CD8-positive, alpha-beta memory T cell (primary cell): ENCODE measurements at places on chromosomes 4 and X. TPM values are rescaled to one million over a fixed set of nuclear protein-coding genes. Genes with fewer than 3 reads are reported as not detected.
A peak's percentile ranks its signal among the peaks of the same experiment; 100 is the strongest.

GRCh38 chr4:124152132-124152531 is 560.4 kb downstream of the ANKRD50 start:
- H3K27me3 ChIP-seq, result no peaks in the 10 kb centered on the region
- no peaks in the 10 kb centered on the region for H3K36me3 ChIP-seq
- DNase-seq, result no peak
- no peaks in the 10 kb centered on the region for H3K4me1 ChIP-seq

GLRA2 gene
- not detected for total RNA-seq

- H3K4me1 ChIP-seq, result peaks cover 69% of the 10 kb centered on the region
- H3K27ac ChIP-seq, result peak overlapping the region; percentile 47
- no peaks in the 10 kb centered on the region for H3K27me3 ChIP-seq
- H3K36me3 ChIP-seq, result no peaks in the 10 kb centered on the region
These were observed 21.9 kb downstream of the SH3BP2 start for GRCh38 chr4:2814627-2815270.

- no peak overlapping the region for H3K27ac ChIP-seq
- no peaks in the 10 kb centered on the region for H3K4me1 ChIP-seq
- DNase-seq, result no peak
These were observed 3.2 kb upstream of the PPBP start for GRCh38 chr4:73990988-73991741.

DNA sequence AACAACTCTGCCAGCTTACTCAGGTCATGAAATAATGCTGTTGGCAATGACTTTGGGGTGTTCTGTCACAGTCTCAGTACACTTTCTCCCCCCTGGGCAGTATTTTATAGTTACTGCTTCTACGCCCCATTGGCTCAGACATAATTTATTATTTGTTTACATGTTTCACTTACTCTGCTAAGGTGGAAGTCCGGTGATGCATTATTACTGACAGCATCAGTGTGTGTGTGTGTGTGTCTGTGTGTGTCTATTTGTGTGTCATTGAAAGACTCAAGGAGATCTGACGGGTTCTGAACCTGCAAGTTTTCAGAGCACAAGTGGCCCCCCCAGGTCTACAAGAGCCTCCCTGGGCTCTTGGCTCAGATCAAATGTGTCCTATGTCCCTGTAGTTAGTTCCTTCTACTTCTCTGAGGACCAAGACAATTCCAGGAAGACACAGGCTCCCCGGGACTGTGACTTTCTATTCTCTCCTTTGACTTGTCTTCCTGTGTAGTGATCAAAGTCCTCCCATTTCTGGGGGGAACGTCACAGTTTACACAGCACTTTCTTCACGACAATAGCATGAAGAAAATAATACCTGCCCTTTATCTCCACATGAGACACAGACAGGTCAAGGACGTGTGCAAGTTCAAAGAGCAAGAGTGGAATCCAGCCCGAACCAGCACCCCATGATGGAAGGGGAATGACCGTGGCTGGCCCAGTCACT is 283.7 kb upstream of the GATB start:
- no peaks in the 10 kb centered on the region for H3K4me1 ChIP-seq
- H3K27me3 ChIP-seq, result no peaks in the 10 kb centered on the region
- DNase-seq, result no peak
- H3K4me3 ChIP-seq, result no peak overlapping the region

- no peak overlapping the region for H3K4me3 ChIP-seq
- no peaks in the 10 kb centered on the region for H3K36me3 ChIP-seq
- no peak for DNase-seq
- no peak overlapping the region for H3K27ac ChIP-seq
These were observed 104.9 kb upstream of the CENPE start for GRCh38 chr4:103303011-103303410.

DNA sequence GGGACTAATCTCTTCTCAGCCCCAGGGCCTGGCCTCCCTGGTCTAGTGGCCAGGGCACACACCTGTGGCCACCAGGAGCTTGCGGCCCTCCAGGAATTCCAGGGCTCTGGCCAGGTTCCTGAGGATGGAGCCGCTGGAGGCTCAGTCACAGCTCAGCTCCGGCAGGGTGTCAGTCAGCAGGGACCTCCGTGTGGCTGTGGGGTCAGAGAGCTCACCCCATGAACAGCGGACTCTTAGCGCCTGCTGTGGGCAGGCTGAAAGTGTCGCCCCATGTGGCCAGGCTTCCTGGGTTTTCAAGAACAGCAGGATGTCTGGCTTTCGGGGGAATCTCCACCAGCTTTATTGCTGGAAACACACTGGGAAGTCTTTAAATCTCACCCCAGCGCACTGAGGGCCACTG is 19.3 kb upstream of the SH3TC1 start:
- H3K4me1 ChIP-seq, result no peaks in the 10 kb centered on the region
- DNase-seq, result no peak
- no peak overlapping the region for H3K4me3 ChIP-seq
- no peak overlapping the region for H3K27ac ChIP-seq

DNAAF6 gene
- total RNA-seq, result not detected

DNA sequence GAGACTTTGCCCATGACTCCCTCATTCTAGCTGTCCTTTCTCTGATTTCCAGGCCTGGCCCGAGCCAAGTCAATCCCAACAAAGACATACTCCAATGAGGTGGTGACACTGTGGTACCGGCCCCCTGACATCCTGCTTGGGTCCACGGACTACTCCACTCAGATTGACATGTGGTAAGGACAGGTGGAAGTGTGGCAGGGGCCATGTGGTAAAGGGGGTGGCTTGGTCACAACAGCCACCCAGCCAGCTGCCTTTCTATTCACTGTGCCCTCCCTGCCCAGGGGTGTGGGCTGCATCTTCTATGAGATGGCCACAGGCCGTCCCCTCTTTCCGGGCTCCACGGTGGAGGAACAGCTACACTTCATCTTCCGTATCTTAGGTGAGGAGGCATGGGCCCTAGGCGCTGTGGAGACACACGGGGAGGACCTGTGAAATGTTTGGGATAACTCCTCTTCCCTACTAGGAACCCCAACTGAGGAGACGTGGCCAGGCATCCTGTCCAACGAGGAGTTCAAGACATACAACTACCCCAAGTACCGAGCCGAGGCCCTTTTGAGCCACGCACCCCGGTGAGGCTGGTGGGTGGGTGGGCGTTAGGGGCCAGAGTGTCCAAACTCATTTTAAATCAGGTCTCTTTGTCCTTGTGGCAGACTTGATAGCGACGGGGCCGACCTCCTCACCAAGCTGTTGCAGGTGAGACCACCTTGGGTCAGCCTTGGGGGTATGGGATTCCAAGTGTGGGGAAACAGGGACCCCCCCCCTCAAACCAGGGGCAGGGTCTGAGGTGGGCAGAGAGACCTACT is 6.1 kb upstream of the USP11 start:
- H3K27ac ChIP-seq, result no peak overlapping the region
- peaks cover 21% of the 10 kb centered on the region for H3K36me3 ChIP-seq
- no peaks in the 10 kb centered on the region for H3K4me1 ChIP-seq

DNA sequence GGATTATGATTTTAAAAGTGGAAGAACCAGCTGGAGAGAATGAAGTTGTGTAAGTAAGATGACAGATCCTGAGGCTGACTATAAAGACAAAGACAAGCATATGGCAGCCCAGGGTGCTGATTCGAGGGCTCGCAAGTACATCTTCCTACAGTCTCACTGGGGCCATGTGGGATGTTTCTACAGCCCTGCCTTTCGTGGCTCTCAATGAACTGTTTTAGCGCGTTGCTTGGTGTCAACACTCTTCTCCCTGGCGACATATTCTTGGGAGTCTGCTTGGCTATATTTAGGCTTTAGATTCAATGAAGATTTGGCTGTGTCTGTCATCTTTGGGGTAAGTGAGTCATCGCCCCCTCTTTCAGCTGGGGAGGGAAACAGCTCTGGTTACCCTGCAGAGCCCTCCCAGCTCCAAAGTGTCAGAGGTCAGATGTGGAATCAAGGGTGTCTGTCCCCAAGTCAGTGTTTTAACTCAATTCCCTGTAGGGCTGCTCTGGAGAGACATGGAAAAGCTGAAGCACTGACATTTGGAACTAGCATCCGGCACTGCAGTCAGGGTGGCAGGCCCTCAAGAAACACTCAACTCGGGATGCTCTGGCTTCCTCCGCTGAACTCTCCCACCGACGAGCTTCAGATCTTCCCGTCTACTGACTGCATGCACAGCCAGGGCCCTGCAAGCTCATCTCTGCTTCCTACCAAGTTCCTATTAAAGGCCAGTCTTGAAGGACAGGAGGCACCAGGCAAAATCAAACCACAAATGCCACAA is 65.7 kb downstream of the GATB start:
- DNase-seq, result no peak
- H3K27me3 ChIP-seq, result no peaks in the 10 kb centered on the region
- no peak overlapping the region for H3K4me3 ChIP-seq
- H3K4me1 ChIP-seq, result no peaks in the 10 kb centered on the region

HSPA4L gene
- 0.50 TPM for total RNA-seq

DNA sequence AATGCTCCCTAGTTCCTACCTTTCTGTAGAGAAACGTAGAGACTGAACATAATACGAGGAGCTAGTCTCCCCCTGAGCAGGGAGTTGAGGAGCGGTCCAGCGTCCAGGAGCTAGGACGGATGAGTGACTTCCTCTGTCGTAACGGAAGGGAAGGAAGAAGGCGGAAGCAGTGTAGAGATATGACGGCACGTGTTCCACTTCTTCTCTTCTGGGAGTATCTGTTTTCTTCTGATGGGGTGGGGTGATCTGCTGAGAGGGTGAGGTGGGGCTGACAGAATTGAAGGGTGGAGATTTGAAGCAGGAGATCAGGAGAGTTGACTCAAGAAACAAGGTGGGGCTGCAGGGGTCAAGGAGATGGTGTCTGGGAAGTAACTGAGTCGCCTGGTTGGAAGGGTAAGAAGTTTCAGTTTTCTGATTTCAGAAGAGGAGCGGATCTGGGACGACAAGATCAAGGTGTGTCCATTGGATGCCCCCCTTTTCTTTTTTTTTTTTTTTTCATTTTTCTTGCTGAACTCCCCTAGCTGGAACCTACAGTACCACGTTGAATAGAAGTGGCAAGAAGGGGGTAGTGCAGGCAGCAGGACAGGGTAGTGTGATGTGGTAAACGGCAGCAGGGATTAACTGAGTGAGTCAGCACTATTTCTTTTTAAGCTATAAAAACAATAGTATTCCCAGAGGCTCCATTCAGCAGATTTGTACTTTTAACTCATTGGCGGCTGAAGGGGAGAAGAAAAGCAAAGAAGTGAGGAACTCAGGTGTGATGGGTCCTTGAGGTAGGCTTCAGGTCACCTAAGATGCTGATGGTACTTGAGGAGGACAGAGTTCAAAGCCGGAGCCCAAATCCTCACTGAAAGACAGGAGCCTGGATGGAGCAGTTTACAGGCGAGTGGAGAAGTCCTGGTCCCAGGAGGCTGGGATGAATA is 50.8 kb upstream of the SETD7 start:
- peak overlapping the region; percentile 30 for H3K4me3 ChIP-seq
- H3K27ac ChIP-seq, result no peak overlapping the region
- no peak for DNase-seq
- no peaks in the 10 kb centered on the region for H3K36me3 ChIP-seq
- H3K27me3 ChIP-seq, result no peaks in the 10 kb centered on the region

DNA sequence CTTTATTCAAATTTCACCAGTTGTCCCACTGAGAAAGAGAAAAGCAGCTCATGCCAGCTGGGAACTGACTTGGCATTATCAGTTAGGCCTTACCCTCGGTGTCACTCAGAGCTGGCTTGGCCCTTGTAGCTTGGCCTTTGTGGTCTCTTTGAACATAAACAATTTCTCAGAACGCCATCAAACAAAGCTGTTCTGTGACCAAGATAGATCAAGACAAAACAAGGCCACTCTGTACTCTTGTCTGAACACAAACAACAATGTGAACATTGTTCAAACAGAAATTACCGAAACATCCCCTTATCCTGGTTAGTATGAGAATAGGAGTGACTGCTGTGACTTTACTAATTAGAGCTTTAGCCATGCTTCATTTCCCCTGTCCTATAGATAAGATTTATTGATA is 57.2 kb downstream of the DIPK2B start:
- H3K27me3 ChIP-seq, result no peaks in the 10 kb centered on the region
- no peaks in the 10 kb centered on the region for H3K36me3 ChIP-seq
- no peak overlapping the region for H3K27ac ChIP-seq
- no peaks in the 10 kb centered on the region for H3K4me1 ChIP-seq
- DNase-seq, result no peak

GRCh38 chr4:122583906-122584305 is 37.0 kb downstream of the IL21 start:
- H3K27ac ChIP-seq, result no peak overlapping the region
- peaks cover 19% of the 10 kb centered on the region for H3K4me1 ChIP-seq
- H3K4me3 ChIP-seq, result no peak overlapping the region

MAGEA11 gene
- total RNA-seq, result not detected

DNA sequence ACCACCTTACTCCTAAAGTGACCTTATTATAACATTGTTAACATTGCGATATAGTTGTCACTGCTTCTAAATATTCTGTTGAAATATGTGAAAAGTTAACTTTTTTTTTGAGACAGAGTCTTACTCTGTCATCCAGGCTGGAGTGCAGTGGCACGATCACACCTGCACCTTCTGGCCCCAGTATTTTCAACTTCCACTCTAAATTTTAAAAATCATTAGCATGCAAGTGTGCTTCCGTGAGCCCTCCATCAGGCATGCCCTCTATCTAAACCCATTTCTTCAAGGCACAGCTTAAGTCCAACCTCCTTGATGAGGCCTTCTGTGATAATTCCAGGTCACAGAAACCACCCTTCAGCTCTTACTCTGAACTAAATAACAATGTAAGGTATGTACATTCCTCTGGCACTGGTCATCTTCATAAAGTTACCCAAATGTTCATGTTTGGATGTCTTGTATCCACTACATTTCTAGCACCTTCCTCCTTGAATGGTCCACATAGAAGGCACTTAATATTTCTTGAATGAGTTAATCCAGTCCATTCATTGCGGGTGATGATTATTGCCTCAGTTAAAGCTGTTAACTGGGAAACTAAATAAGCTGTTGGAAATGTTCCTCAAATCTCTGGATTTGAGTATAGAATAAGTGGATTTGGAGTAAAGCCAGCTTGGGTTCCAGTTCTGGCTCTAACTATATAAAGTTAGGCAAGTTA is 38.6 kb upstream of the TMEM131L start:
- no peak overlapping the region for H3K27ac ChIP-seq
- no peak for DNase-seq
- H3K4me1 ChIP-seq, result peaks cover 57% of the 10 kb centered on the region

MAGEA3 gene
- total RNA-seq, result not detected

GRCh38 chrX:109155161-109155560 is 326.7 kb downstream of the GUCY2F start:
- no peak for DNase-seq
- H3K4me3 ChIP-seq, result no peak overlapping the region
- no peaks in the 10 kb centered on the region for H3K27me3 ChIP-seq
- no peak overlapping the region for H3K27ac ChIP-seq

DNA sequence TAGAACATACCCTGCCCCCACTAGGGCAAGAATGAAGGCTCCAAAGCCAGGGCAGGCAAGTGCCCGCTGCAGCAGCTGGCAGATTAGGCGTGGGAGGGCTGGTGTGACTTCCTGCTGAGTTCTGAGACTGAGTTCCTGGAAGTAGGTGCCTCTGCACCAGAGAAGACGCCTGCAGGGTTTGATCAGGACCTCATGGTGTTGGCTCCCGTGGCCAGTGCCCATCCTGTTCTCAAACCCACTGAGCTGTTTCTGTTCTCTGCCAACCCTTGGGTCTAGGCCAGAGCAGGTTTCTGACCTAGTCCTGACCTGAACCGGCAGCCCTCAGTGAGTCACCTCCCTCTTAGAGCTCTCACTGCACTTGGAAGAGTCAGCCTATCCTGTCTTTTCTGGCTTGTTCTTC is 220.7 kb downstream of the HS6ST2 start:
- H3K27ac ChIP-seq, result no peak overlapping the region
- no peaks in the 10 kb centered on the region for H3K36me3 ChIP-seq
- DNase-seq, result peak; percentile 11

- H3K36me3 ChIP-seq, result no peaks in the 10 kb centered on the region
- H3K4me3 ChIP-seq, result peak within 1 kb of the TSS; percentile 92
- DNase-seq, result no peak
- H3K27ac ChIP-seq, result peak within 1 kb of the TSS; percentile 77
These were observed at the start of gene HTATSF1 for GRCh38 chrX:136497556-136498052. HTATSF1 (plus strand) TSS chrX:136497592; CDS start chrX:136497685, 93 bp downstream.
